GM19239 (cell line): ENCODE measurements at places on chromosomes 7 and 10.

GRCh38 chr7:159028508-159029401, 115.9 kb downstream of the VIPR2 start:
- DNase-seq: no peak

DNA sequence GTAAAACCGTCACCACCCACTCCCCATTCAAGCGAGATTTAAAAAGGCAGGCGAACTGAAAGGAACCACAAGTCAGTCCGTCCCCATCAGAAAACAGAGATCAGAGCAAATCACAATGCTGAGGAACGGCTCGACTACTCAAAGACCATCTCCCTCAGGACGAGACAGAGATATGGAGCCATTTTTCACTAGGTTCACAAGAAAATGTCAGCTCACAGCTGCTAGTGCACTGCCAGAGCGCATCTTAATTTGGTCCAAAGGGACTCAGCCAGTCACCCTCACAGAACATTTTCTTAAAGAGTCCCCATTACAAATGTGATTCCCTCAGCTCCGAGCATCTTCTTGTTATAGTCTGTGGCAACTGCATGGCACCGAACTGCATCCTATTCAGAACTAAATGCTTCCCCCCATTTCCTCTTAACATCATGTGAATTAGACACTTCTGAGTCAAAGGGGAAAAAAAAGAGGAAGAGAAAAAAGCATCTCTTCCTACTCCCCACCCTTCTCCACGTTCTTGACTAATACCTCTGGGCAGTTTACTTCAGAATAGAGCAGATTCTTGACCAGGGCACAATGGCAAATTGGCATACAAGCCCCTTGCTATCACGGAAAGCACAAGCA, 683.9 kb downstream of the MAGI2 start:
- DNase-seq: no peak

DNA sequence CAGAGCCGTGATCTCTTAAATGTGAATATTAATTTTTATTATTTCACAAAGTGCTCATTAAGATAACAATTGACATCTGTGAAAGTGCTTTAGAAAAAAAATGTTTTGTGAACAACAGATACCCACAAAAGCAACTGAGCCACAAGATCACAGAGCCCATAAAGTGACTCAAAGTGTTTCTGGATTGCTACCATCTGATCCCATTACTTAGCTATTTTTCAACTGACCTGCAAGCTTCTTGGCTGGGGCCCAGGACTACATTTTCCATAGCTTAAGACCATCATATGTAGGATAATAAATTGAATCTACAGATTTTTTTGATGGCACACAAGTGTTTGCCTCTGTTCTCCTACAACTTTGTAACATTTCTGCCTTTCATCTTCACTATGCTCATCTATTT, 674.4 kb downstream of the PHTF2 start:
- no peak for DNase-seq

- no peak for DNase-seq
These were observed 347.7 kb upstream of the MKI67 start for GRCh38 chr10:128473911-128474310.

DNA sequence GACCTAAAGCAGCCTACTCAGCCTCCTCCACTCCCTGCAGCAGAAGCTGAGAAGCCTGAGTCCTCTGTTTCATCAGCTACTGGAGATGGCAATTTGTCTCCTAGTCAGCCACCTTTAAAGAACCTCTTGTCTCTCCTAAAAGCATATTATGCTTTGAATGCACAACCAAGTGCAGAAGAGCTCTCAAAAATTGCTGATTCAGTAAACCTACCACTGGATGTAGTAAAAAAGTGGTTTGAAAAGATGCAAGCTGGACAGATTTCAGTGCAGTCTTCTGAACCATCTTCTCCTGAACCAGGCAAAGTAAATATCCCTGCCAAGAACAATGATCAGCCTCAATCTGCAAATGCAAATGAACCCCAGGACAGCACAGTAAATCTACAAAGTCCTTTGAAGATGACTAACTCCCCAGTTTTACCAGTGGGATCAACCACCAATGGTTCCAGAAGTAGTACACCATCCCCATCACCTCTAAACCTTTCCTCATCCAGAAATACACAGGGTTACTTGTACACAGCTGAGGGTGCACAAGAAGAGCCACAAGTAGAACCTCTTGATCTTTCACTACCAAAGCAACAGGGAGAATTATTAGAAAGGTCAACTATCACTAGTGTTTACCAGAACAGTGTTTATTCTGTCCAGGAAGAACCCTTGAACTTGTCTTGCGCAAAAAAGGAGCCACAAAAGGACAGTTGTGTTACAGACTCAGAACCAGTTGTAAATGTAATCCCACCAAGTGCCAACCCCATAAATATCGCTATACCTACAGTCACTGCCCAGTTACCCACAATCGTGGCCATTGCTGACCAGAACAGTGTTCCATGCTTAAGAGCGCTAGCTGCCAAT, 202.2 kb downstream of the ZEB1 start:
- no peak for DNase-seq

GRCh38 chr7:39891894-39892293, 58.2 kb upstream of the CDK13 start:
- no peak for DNase-seq

DNA sequence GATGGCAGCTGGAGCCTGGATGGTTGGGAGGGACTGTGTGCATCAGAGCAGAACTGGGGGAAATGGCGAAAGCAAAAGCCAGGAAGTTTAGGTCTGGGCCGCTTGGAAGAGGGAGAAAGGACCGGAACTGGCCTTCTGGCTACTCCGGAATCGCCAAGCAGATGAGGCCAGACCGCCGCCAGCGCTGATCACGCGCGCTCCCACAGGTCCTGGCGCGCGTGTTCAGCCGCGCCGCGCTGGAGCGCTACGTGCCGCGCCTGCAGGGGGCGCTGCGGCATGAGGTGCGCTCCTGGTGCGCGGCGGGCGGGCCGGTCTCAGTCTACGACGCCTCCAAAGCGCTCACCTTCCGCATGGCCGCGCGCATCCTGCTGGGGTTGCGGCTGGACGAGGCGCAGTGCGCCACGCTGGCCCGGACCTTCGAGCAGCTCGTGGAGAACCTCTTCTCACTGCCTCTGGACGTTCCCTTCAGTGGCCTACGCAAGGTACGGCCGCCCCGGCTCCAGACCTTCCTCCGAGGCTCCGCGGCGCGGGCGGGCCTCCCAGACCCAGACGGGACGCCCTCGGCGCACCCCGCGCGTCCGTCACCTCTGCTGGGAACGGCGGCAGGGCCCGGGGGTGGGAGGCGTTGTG, 2.0 kb downstream of the CYP26C1 start:
- no peak for DNase-seq

- DNase-seq: no peak
These were observed 102.8 kb upstream of the ARID5B start for GRCh38 chr10:61798713-61799112.

- no peak for DNase-seq
These were observed 3.7 kb upstream of the LDB3 start for GRCh38 chr10:86664341-86665217.

GRCh38 chr7:131166066-131166465, 161.6 kb upstream of the MKLN1 start:
- DNase-seq: no peak

DNA sequence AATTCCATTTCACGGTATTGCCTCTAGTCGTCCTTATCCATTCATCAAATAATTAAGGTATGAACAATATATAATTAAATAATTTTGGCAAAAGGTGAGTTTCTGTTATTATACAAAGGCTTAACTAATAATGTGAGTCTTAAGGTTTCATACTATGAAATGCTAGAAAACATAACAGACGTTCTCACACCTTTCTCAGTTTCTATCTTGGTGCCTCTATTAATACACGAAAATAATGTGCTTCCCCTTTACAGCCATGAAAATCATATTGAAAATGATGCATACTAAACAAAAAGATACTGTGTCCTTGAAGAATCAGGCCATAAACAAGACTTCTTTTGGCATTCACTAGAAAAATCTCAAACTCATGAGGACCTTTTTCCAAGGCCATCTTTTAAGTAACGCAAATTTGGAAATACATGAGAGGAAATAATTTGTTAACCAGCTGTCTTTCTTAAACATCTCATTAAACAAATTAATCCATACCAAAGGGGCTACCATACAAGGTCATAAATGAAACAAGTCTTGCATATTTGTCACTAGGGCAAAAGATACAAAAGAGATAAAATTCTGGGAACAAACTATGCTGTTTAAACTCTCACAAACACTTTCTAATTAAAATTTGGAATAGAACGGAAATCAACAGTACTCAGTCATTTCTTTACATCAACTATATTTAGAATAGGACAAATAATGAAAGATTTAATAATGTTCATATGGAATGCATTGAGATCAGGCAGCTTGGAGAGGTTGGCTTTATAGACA, 53.9 kb upstream of the CAV2 start:
- DNase-seq: no peak

DNA sequence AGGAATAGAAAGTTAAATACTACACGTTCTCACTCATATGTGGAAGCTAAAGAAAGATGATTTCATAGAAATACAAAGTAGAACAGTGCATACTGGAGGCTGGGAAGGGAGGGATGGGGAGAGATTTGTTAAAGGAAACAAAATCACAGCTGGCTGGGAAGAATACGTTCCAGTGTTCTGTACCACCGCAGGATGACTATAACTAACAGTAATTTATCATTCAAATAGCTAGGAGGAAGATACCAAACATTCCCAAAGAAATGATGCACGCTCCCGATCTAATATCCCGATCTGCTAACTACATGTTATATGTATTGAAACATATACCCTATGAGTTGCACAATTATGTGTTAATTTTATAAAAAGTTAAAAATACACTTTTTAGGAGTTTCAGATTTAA, 162.3 kb downstream of the ZMYND11 start:
- no peak for DNase-seq

DNA sequence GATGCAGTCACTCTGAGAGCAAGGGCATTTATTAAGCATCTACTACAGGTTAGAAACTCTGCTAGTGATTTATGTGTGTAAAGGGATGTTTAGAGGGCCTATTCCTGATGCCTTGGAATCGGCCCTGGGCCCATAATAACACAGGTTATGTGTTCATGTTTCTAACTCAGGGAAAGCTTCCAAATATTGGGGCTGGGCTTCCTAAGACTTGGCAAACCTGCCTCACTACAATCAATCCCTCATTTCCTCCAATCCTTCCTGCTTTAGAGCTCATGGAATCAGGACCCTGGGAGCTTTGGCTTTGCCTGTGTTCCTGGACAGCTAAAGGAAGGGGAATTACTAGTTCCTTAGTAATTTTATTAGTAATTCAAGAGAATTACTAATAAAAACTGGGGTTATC, 148.8 kb downstream of the HIBADH start:
- no peak for DNase-seq

- DNase-seq: no peak
These were observed 219.2 kb downstream of the CCSER2 start for GRCh38 chr10:84547616-84548015.

DNA sequence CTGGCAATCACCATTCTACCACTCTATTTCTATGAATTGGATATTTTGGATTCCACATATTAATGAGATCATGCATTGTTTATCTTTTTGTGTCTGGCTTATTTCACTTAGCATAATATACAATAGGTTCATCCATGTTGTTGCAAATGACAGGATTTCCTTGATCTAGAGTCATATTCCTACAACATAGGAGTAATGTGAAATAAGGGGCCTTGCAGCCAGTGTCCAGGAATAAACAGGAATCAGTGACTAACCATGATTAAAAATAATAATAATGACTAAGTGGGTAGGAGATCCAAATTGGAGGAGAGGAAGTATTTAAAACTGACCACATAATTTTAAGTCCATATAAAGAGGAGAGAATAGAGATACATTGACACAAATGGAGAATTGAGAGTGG, 49.9 kb downstream of the SCIN start:
- no peak for DNase-seq

- no peak for DNase-seq
These were observed 7.8 kb downstream of the MEOX2 start for GRCh38 chr7:15678653-15679052.

DNA sequence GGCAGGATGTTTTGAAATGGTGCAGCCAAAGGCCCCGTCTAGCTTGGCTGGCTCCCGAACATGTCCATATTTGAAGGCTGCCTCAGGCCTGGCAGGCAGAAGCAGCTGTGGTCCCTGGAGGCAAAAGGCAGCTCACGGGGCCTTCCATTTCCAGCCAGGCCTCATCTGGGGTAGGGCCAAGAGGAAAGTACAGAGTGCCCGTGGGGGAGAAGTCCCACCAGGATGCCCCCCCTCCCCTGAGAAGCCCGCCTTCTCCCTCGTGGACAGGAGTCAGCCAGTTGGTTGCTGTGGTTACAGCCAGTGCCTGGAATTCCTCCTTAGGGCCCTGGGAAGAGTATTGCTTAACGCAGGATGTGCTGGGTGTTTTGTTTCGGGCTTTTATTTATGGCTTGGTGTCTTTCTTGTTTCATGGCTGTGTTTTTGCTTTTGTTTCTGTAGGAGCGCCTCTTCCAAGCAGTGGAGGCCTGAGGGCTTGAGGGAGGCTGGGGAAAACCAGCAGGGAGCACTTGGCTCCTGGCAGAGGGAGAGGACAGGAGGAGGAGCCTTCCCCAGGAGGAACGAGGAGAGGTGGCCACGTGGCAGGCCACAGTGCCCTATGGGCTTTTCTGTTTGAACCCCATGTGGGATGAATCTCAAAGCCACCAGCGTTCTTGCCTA, 45.4 kb downstream of the CHST3 start:
- no peak for DNase-seq

DNA sequence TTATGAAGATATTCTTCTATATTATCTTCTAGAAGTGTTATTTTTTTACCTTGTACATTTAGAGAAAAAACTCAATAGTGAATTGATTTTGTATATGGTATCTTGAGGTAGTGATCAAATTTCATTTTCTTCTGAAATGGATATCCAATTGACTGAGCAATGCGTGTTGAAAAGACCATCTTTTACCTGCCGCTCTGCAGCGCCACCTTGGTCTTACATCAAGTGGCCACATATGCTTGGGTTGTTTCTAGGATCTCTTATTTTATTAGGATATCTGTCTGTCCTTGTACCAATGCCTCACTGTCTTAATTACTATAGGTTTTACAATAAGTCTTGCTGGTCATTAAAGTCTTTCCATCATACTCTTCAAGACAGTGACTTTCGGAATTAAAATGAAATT, 53.0 kb downstream of the CUL2 start:
- DNase-seq: no peak

- DNase-seq: no peak
These were observed 4.0 kb downstream of the ARHGAP22 start for GRCh38 chr10:48600645-48601505.

DNA sequence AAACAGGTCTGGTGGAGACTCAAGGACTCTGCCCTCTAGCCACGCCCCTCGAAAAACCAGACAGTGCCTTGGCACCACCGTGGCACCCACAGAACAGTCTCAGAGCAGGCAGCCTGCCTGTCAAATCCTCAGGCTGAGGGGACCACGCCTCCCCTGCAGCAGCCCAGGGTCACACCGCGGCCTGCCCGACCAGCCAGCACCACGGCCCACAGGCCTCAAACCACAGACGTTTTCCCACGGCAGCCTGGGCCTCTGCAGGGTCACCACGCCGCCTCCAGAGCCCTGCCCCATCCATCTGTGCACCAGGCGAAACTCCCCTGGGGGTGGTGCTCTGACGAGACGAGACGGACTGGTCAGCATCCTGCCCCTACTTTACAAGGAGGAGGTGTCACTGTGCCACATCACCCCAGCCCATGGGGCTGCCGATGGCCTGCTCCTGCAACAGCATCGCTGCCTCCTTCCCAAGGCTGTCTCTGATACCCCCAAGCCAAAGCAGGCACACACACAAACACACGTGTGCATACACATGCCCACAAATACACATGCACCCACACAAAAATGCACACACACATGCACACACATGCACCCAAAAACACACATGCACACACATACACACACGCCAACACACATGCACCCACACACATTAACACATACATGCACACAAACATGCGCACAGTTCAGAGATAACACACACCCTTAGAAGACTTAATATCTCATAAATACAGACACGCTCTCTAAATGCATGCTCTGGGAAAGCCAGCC, 24.6 kb downstream of the PAPOLB start:
- DNase-seq: no peak

- DNase-seq: no peak
These were observed 174.7 kb upstream of the GRB10 start for GRCh38 chr7:50957431-50957830.
